ENCODE measurements at places on chromosomes 3 and 15.

DNA sequence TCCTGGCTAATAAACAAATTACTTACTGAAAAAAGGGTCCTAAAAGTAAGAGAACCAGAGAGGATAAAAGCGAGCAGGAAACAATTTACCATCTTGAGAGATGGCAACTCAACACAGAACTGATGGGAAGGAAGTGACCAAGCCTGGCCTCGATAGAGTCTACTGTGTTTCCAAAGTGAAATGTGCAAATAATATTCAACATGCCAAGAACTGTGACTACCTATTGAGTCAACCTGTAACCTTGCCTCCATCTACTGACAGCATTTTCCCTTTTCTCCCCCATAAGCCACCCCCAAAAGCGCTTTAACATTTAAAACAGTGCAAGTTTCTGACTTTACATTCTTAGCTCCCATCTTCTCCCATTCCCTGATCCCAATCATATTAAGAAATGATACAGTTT, 75.4 kb upstream of the PSMD6 start:
- DNase-seq = no peak

DNA sequence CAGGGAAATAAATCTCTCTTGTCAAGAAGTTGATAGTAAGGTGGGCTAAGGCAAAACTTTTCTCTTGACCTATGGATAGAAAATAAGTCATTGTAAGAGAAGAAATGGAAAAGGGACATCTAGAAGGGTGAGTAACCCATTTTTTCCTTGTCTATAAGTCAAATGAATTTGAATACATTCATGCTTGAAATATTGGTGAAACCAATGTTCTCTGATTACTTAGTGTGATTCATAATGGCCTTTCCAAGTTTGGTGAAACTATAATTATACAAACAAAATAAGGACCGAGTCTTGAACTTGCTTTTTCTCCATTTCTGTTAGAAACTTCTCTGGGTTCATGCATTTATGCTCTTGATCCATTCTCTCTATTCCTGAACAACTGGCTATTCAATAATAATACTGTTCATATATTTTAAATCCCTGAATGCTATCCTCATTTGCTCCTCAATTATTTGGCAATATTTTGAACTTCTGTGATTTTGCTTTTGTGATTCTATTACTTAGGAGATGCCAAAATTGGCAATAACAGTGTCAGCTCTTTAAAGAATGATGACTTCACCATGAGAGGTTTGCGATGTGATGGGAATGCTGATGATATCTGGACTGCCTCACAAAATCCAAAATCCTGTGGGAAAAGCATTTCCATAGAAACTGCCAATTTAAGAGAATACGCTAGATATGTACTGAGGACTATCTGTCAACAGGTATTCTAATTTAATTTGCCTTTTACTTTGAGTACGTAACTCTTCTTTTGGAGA, 12.3 kb downstream of the P2RY12 start:
- DNase-seq = no peak

DNA sequence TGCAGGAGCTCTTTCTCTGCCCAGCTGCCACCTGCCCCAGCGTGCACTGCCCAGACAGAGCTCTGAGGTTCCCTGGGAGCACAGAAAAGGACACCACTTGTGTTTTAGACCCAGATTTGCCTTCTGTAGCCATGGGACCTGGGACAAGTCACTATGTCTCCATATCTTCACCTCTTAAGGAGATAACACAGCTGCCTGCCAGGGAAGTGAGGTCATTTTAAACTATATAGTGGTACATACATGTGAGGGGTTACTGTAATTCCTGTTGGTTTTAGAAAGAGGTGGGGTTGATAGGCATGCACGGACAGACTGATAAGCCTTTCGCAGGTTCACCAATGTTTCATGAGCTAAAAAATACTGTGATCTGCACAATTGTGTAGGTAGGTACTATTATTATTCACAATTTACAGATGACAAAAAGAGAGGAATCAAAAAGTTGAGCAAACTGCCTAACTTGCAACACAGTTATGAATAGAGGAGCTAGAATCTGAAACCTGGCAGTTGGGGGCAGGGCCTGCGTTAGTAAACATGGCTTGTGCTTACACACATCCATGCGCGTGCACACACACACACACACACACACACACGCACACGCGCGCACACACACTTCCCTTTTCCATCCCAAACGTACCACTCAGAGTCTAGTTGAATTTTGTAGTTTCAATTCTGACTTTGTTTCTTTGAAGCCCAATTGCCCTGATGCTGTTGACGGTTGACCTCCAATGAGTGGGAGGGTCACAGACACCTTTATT, 193.6 kb downstream of the FAM43A start:
- DNase-seq = no peak

GRCh38 chr3:71582036-71582611, 1.4 kb downstream of the FOXP1 start:
- peak; percentile 61 for DNase-seq
